ENCODE measurements at places on chromosomes 2 and 18. TPM values are rescaled to one million over a fixed set of nuclear protein-coding genes. Genes with fewer than 3 reads are reported as not detected.
A peak's percentile ranks its signal among the peaks of the same experiment; 100 is the strongest.

DNA sequence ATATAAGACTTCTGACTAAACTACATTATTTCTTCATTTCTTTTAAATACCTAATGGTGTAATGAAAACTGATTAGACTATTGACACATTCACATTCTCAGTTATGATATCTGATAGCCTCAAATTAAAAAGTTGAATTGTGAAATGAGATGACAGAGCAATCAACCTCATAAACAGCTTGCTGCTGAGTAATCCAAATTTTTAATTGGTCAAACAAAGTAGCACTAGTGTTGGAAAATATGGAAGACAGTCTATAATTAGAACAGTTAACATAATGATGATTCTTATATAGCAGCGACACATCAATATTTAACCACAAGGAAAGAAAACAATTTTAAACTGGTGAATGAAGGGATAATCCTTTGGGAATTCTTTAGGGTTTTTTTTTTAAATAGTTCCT is 91.9 kb upstream of the LRP1B start:
- DNase-seq, result no peak
- H3K4me3 ChIP-seq, result no peak overlapping the region
- no peaks in the 10 kb centered on the region for H3K36me3 ChIP-seq
- H3K27ac ChIP-seq, result no peak overlapping the region
- H3K4me1 ChIP-seq, result no peaks in the 10 kb centered on the region

DNA sequence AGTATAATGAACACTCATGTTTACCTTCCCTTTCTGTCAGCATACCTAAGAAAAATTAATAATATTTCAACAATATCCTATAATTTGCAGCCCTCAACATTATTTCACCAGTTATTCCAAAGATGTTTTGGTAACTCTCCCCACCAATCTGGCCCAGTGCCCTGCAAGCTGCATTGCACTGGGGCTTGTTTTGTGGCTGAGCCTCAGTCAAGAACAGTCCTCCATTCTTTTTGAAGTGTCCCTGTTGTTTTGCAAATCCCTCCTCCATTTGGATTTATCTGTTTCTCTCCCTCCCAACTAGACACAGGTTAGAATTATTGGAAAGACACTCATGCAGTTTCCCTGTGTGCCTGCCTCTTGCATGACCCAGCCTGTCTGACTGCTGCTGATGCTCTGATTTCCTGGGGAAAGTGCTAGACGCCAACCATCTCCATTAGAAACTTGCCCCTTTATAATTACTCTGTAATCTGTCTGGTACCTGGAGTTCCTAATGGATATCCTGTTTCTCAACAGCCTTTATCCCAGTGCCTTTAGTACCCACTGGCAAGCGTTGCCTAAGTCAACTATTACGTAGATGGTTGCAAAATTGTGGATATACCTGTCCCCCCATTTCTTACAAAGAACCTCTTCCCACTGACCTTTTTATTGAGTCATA is 60.2 kb downstream of the EIF5B start:
- no peak for DNase-seq
- H3K36me3 ChIP-seq, result peaks cover 99% of the 10 kb centered on the region
- no peak overlapping the region for H3K27ac ChIP-seq
- no peaks in the 10 kb centered on the region for H3K27me3 ChIP-seq
- H3K4me3 ChIP-seq, result no peak overlapping the region

DNA sequence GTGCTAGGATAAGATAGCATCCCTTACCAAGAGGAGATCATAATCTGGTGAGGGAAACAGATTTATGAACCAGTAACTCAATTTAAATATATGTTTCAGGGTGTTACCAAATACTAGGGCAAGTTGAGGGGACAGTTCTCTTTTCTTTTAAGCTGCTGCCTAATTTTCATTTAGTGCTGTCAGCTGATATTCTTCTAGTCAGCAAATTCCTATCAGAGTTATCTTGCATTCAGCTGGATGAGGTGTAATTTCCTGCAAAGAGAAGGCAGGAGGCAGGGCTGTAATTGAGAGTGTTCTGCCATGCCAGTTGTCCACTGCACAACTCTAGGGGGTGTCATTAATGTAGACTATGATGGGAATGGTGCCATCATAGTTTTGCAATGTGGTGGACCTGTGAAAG is 141.3 kb upstream of the LHCGR start:
- H3K27me3 ChIP-seq, result no peaks in the 10 kb centered on the region
- H3K36me3 ChIP-seq, result no peaks in the 10 kb centered on the region
- H3K4me3 ChIP-seq, result no peak overlapping the region

SAP130 gene
- 20.1 TPM for total RNA-seq

GRCh38 chr2:178734518-178734917 is 72.7 kb downstream of the TTN start:
- no peak overlapping the region for H3K4me3 ChIP-seq
- H3K27ac ChIP-seq, result no peak overlapping the region
- no peaks in the 10 kb centered on the region for H3K27me3 ChIP-seq
- H3K36me3 ChIP-seq, result no peaks in the 10 kb centered on the region
- no peaks in the 10 kb centered on the region for H3K4me1 ChIP-seq
- no peak for DNase-seq

GMCL1 gene
- total RNA-seq, result 13.3 TPM

LBH gene
- 137 TPM for total RNA-seq

DUSP19 gene
- 5.6 TPM for total RNA-seq

- no peak overlapping the region for H3K27ac ChIP-seq
- DNase-seq, result no peak
- H3K36me3 ChIP-seq, result no peaks in the 10 kb centered on the region
- no peak overlapping the region for H3K4me3 ChIP-seq
These were observed 178.2 kb downstream of the LOXHD1 start for GRCh38 chr18:46478796-46479195.

DNA sequence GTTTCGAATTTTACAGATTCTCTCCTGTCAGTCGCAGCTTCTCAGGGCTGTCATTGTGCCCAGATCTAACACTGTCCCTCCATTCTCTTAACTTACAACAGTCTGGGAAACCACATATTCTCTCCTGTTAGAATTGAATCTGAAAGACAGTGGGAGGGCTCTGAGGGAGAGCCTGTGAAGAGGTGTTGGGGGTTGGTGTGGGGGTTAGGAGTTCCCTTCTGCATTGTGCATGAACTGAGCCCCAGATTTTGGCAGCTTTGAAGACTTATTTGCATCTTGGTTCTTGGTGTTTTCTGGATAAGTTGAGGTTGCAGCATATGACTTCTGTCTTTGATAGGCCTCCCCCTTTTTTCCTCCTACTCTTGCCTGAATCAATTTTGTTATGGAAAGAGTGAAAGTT is 64.1 kb downstream of the TANC1 start:
- H3K27ac ChIP-seq, result no peak overlapping the region
- no peak overlapping the region for H3K4me3 ChIP-seq
- no peaks in the 10 kb centered on the region for H3K36me3 ChIP-seq
- no peaks in the 10 kb centered on the region for H3K27me3 ChIP-seq
- H3K4me1 ChIP-seq, result peaks cover 57% of the 10 kb centered on the region
- no peak for DNase-seq

DNA sequence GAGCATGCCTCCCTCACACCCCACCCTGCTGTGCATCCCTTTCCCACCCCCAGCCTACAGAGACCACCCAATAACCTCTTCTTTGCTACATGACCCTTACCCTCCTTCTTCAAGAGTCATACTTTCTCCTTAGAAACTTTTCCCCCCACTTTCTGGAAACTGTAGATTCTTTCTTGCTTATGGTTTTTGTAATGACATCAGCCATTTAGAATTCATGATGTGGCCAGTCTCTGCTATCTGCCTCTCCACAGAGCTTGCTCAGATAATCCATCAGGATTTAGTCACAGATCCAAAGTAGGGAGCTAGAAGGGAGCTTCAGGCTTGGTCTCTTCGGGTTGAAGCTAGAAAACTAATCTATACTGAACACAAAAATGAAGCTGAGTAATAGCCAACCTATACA is 36.5 kb downstream of the GALM start:
- no peaks in the 10 kb centered on the region for H3K36me3 ChIP-seq
- H3K27me3 ChIP-seq, result no peaks in the 10 kb centered on the region
- H3K4me3 ChIP-seq, result no peak overlapping the region

DNA sequence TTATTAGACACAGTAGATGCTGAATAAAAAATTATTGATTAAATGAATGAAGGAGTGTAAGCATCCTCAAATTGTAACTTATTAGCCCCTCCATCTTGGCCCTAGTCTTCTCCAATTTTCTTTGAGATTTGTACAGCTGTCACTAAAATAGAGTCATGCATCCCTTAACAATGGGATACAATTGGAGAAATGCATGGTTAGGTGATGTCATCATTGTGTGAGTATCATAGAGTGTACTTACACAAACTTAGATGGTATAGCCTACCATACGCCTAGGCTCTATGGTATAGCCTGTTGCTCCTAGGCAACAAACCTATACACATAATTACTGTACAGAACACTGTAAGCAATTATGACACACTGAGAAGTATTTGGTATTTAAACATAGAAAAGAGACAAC is 38.3 kb upstream of the ZNF385B start:
- no peak for DNase-seq
- H3K4me1 ChIP-seq, result no peaks in the 10 kb centered on the region
- no peak overlapping the region for H3K4me3 ChIP-seq

- no peaks in the 10 kb centered on the region for H3K4me1 ChIP-seq
- no peak overlapping the region for H3K27ac ChIP-seq
These were observed 232.0 kb upstream of the NRXN1 start for GRCh38 chr2:51263951-51264350.

- no peak overlapping the region for H3K27ac ChIP-seq
- no peaks in the 10 kb centered on the region for H3K27me3 ChIP-seq
- DNase-seq, result no peak
- no peak overlapping the region for H3K4me3 ChIP-seq
- no peaks in the 10 kb centered on the region for H3K4me1 ChIP-seq
- no peaks in the 10 kb centered on the region for H3K36me3 ChIP-seq
These were observed 20.7 kb upstream of the CNRIP1 start for GRCh38 chr2:68340226-68341061.

DNA sequence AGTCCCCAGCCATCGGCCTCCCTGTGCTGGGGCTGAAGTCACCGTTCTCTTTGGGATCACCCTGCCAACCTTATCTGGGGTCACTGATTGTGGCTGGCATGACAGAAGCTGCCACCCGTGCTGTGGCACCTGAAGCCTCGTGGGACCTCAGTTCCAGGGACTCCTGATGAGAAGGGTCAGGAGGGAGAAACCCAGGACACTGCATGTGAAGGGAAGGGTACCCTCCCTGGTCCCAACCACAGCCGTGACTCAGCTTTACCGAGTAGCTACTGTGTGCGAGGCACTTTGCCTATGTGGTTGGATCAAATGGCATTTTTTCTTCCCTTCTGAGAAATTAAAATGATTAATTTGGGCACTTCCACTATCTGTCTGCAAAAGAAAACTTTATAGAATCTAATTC is 64.4 kb downstream of the SP110 start:
- no peaks in the 10 kb centered on the region for H3K4me1 ChIP-seq
- no peak overlapping the region for H3K27ac ChIP-seq
- no peaks in the 10 kb centered on the region for H3K27me3 ChIP-seq

CREG2 gene
- total RNA-seq, result not detected

DNA sequence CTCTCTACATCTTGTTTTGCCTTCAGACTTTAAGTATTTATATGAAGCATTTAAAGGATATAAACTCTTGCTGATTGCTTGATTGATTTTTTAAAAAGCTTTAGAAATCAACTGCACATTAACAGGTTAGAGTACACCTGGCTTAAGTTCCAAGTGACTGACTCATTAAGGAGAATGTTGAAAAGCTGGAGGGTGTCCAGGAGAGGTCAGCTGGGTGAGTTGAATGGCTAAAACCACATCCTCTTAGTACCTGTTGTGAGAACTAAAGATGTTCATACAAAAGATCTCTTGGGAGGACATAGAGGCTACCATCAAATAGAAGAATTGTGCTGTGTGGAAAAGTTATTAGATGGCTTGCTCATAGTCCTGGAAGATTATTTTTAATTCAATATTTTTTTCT is 206.8 kb downstream of the TXNL1 start:
- DNase-seq, result no peak
- H3K4me3 ChIP-seq, result no peak overlapping the region
- no peaks in the 10 kb centered on the region for H3K27me3 ChIP-seq
- no peaks in the 10 kb centered on the region for H3K36me3 ChIP-seq
- no peaks in the 10 kb centered on the region for H3K4me1 ChIP-seq

GRCh38 chr2:128623776-128624761 is 305.4 kb upstream of the HS6ST1 start:
- H3K27ac ChIP-seq, result no peak overlapping the region
- H3K4me1 ChIP-seq, result no peaks in the 10 kb centered on the region
- H3K4me3 ChIP-seq, result no peak overlapping the region
- DNase-seq, result peak; percentile 18

DNA sequence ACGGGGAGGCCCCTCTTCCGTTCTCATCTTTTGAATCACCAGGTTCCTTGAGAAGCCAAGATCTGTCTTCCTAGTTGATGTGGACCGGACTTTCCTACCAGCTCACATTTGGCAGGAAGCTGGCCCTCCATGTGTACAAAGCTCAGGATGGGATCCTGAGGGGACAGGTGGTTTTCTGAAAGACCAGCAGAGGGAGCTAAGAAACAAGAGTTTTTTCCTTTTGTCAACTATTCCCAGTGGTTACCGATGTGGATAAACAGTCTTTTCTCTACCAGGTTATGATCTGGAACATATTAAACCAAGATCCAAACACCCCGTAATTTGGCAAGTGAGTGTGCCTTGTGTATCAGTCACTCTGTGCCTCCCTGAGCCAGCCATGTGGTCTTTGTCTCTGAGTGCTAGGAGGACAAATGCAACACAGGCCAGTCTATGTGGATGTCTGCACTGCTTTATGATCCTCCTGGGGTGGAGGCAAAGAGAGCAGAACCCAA is 25.1 kb upstream of the ARHGAP25 start:
- H3K4me1 ChIP-seq, result no peaks in the 10 kb centered on the region
- no peak overlapping the region for H3K27ac ChIP-seq
- no peak for DNase-seq
- H3K4me3 ChIP-seq, result no peak overlapping the region
- no peaks in the 10 kb centered on the region for H3K36me3 ChIP-seq
- no peaks in the 10 kb centered on the region for H3K27me3 ChIP-seq
